Fibroblast of gingiva (primary cell): ENCODE measurements at places on chromosomes 1 and 21.

GRCh38 chr21:31041295-31042079, 3.2 kb upstream of the KRTAP19-8 start:
- DNase-seq = no peak

DNA sequence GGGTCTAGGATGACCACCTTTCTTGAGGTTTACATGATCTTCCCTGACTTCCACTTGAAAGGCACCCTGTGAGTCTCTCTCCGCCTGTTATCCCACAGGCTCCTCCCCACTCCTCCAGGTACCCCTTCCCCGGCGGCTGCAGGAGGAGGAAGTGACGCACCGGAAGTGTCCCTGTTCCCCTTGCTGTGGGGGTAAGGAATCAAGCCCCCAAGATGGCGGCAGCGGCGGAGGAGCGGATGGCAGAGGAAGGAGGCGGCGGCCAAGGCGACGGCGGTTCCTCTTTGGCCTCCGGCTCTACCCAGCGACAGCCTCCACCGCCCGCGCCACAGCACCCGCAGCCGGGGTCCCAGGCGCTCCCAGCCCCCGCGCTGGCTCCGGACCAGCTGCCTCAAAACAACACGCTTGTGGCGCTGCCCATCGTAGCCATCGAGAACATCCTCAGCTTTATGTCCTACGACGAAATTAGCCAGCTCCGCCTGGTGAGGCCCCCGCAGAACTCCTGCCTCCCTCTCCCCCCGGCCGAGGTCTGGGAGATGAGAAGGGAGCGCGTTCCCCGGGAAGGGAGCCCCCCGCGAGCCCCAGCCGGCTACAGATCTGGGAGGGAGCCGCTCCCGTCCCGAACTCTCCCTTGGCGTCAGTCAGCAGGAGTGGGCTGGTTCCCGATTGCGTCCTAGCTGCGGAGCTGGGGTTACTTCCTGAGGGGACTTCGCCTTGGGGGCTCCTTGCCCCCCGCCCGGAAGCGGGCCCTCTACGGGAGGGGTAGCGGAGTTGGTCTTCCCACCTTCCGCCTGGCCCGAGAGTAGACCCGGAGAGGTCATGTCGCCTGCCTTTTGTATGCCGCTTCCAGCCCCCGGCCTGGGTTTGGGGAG, at the start of gene FBXO28:
Gene FBXO28, plus strand, starts transcription at position 194 of the 869 bp plus-strand sequence. Its CDS starts 19 bp downstream, at position 213.
- DNase-seq = peak; percentile 91

DNA sequence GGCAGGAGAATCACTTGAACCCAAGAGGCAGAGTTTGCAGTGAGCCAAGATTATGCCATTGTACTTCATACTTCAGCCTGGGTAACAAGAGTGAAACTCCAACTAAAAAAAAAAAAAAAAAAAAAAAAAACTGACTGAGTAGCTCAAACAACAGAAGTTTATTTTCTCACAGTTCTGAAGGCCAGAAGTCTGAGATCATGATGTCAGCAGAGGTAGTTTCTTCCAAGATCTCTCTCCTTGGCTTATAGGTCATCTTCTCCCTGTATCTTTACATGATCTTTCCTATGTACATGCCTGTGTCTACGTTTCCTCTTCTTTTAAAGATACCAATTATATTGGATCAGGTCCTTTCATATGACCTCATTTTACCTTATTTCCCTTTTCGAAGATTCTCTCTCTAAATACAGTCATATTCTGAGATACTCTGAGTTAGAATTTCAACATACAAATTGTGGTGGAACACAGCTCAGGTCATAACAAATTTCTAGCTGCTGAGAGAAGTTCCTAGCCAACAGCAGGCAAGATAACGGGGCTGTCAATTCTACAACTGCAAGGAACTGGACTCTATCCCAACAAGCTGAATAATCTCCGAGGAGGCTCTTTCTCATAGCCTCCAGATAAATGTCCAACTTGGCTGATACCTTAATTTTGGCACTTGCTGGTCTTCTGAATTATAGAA, 187.7 kb upstream of the ADAMTS5 start:
- DNase-seq = no peak

DNA sequence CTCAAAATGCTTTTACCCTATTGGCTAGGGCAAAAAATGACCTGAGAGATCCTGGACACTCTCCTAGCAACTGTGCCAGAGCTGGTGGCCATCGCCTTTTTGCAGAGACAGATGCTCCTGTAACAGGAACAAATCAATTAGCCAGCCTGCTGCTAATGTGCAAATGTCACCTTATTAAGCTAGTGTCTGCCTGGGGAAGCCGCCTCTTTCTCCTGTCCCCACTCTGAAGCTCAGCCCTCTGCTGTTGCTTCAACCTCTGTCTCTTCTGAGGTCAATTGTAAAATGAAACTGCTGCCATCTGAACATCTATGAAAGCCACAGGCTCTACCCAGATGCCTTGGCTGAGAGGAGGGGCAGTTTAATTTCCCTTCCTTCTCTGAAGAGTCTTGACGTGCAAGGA, 85.5 kb upstream of the CACNA1E start:
- no peak for DNase-seq

DNA sequence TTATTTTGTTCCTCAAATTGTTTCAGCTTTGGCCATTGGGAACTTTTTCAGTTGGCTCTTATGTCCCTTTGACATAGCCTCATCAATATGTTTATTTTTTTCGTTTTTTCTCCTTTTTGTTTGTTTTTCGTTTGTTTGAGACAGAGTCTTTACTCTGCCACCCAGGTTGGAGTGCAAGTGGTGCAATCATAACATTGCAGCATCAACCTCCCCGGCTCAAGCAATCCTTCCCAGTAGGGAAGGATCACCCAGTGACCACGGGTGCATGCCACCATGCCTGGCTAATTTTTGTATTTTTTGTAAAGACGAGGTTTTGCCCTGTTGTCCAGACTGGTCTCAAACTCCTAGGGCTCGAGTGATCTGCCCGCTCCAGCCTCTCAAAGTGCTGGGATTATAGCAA, 8.1 kb downstream of the POLR3GL start:
- peak; percentile 50 for DNase-seq

DNA sequence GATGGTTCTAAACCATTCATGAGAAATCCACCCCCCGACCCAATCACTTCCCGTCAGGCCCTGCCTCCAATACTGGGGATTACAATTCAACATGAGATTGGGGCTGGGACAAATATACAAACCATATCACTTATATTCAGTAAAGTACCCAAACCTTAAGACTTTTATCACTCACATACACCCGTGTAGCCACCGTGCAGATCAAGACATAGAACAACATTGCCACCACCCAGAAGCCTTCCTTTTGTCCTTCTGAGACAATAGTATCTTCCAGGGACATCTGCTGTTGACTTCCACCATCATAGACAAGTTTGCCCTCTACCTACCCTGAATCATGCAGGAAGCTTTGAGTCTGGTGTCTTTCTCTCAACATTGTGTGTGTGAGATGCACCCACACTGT, 37.5 kb downstream of the CLIC6 start:
- no peak for DNase-seq

GRCh38 chr1:3490046-3490745, 35.7 kb downstream of the ARHGEF16 start:
- DNase-seq = no peak

DNA sequence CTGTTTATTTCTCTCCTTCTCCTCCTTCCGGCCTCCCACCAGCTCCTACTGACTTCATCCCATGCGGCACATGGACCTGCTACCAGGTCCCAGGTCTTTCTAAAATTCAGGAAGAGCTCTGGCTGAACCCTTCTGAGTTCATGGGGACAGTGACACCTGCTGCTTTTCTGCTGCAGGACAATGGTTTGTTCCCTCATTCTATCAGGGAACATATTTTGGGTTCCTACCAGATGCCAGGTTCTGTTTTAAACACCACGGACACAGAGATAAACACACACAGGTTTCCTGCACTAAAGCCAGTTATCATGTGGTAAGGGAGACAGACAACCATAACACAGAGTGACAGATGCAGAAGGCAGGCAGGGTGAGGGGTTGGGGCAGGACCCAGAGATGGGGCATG, 114.0 kb upstream of the RAB4A start:
- DNase-seq = no peak

- DNase-seq = no peak
Observed at GRCh38 chr1:38329644-38330043, 283.1 kb upstream of the POU3F1 start.

- DNase-seq = no peak
Observed at GRCh38 chr1:233661376-233662159, 47.7 kb downstream of the KCNK1 start.

- no peak for DNase-seq
Observed at GRCh38 chr21:25036775-25037174, 570.5 kb downstream of the MRPL39 start.

DNA sequence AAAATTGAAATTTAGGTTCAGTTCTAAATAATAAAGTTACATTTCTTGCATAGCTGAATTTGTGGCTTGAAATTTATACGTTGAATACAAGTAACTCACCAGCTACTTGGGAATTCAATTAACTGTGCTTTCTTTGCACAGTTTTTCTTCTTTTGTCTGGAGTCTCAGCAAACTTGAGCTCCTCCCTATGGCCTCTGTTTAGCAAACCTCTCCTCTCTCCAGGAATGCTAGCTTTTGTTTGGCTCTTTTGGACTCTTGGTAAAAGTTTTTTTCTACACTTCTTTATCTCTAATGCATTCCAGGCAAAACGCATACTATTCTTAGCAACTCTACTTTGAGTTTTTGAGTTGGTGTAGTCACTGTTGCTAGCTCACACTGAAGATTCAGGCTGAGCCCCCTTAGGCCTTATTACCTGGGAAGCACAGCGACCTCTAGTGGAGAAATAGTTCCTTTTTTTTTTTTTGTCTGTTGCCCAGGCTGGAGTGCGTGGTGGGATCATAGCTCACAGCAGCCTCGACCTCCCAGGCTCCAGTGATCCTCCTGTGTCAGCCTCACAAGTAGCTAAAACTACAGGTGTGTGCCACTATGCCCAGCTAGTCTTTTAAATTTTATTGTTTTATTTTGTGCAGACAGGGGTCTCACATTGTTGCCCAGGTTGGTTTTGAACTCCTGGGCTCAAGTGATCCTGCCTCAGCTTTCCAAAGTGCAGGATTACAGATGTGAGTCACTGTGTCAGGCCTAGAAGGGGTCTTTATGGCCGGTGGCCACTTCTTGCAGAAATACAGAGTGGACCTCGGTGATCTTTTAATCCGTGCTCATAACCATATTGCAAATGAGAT, 61.7 kb downstream of the CASQ2 start:
- DNase-seq = peak; percentile 36

- no peak for DNase-seq
Observed at GRCh38 chr1:7585216-7585907, 185.7 kb upstream of the VAMP3 start.

GRCh38 chr1:240190881-240191401, 99.3 kb downstream of the FMN2 start:
- DNase-seq = peak; percentile 94

- DNase-seq = no peak
Observed at GRCh38 chr1:219365451-219365850, 191.8 kb downstream of the LYPLAL1 start.

- DNase-seq = no peak
Observed at GRCh38 chr21:14766241-14766640, 220.1 kb upstream of the SAMSN1 start.

GRCh38 chr1:234956821-234957329, 171.8 kb downstream of the TOMM20 start:
- DNase-seq = no peak

GRCh38 chr1:147902253-147902845, at the start of gene GJA8:
GJA8 (plus strand) TSS chr1:147902795; CDS start chr1:147907956, 5,161 bp downstream.
- no peak for DNase-seq

- DNase-seq = no peak
Observed at GRCh38 chr1:182601913-182602312, 2.3 kb downstream of the RGS16 start.

GRCh38 chr1:184150776-184151531, 99.4 kb downstream of the TSEN15 start:
- DNase-seq = peak; percentile 67

DNA sequence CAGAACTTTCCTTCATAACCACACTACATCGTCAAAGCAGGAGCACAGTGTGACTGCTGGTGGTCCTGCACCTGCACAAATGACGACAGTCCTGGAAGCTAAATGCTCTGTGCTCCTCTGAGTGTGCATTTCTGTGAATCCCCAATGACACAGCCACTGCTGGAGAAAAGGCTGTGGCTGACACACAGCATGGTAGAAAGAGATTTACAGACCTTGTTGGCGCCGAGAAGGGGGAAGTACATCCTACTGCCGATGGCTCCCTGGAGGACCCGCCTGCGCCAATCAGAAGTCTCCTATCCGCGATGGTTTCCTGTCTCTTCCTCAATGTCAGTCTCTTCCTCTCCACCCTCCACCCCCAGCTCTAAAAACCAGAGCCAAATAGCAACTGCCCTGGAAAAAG, 115.4 kb upstream of the RAB4A start:
- no peak for DNase-seq

DNA sequence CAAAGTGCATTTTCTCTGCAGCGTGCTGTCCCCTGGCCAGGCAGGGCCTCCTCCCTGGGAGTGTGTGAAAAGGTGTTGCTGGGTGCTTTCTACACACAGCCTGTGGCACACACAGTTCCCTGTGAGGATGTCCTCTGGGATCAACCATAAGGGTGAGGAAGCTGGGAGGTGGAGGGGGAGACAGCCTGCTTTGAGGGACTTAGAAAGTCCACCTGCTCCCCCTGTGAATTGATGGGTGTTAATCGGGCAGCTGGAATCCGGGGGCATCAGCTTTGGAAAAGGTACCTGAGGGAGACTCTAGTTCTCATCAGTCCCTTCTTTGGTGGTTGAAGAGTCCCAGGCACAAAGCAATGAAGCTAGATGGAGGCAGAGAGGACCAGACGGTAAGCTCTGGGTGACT, 35.8 kb downstream of the LHX4 start:
- no peak for DNase-seq

- no peak for DNase-seq
Observed at GRCh38 chr1:151596166-151596953, 15.5 kb upstream of the SNX27 start.

- no peak for DNase-seq
Observed at GRCh38 chr1:248696774-248697173, 5.8 kb downstream of the OR14I1 start.

- DNase-seq = no peak
Observed at GRCh38 chr1:56265216-56265615, 314.1 kb downstream of the PLPP3 start.

GRCh38 chr1:81950037-81950436, 149.3 kb downstream of the ADGRL2 start:
- DNase-seq = no peak

- peak; percentile 76 for DNase-seq
Observed at GRCh38 chr1:67149179-67149770, 14.5 kb upstream of the C1orf141 start.

- DNase-seq = no peak
Observed at GRCh38 chr1:2863648-2863963, 62.1 kb upstream of the TTC34 start.
